ENCODE measurements at places on chromosomes 11 and 22.
A peak's percentile ranks its signal among the peaks of the same experiment; 100 is the strongest.

GRCh38 chr11:122816761-122817520 is 21.4 kb upstream of the CRTAM start:
- no peak for DNase-seq

DNA sequence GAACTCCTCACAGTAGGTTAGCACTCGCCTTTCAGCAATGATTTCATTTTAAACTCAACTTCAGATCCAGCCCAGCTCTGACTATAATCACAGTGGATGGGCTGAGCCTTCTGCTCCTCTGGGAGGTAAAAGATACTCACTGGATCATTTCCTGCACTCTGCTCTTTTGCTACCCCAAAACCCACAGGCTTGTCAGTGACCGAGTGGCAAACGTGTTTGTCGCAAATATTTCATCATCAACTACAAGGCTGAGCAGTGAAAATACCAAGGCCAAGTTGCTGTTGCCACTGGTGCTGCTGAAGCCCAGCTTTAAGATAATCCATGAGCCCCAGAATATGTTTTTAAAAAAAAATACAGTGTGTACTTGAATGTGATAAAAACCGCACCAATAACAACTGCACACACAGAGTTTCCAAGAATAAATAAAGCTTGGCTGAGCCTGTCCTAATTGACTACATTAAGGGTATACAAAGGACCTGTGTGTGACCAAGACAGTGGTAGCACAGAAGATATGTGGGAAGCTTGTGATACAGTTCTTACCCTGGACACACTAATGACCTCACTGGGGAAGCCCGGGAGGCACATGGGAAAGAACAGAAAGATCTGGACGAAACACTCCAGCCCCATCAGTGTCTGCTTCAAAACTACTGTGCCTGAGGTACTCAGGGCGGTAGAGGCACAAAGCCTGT is 41.3 kb downstream of the ABTB2 start:
- DNase-seq: no peak

DNA sequence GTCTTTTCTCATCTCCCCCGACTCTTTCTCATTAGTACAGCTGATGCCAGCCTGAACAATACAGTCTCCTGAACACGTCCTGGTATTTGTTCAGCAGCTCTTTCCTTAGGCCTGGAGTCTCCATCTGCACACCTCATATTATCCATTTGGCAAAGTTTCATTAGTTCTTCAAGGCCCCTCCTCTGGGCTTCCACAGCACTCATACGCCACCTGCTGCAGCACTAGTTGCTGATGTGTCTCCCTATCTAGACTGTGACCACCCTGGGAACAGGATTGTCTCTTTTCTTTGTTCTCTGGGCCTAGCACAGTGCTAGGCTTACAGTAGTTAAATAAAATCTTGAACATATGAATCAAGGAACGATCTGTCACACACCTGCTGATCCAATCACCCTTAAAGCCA is 17.2 kb downstream of the DCHS1 start:
- no peak for DNase-seq

DNA sequence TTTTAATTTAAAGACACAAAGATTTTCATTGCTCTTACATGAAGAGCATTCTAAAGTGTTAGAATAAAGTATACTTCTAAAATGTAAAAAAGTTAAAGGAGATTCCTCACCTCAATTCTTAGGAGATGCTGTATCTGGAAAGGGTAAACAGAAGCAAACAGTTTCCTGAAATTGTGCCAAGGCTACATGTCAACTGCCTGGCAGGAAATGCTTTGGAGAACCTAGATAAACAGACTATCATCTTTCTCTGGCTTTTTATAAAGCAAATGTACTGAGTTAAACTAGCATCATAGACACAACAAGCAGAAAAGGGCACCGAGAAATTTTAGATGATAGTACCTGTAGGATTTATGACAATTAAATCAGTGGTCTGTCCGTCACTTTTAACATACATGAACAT is 24.7 kb upstream of the AKIP1 start:
- DNase-seq: no peak

GRCh38 chr11:94025690-94026394 is 4.7 kb downstream of the HEPHL1 start:
- no peak for DNase-seq

GRCh38 chr22:25656724-25657123 is 85.3 kb upstream of the MYO18B start:
- no peak for DNase-seq

GRCh38 chr11:119248750-119249670 is 42.9 kb downstream of the CBL start:
- no peak for DNase-seq

DNA sequence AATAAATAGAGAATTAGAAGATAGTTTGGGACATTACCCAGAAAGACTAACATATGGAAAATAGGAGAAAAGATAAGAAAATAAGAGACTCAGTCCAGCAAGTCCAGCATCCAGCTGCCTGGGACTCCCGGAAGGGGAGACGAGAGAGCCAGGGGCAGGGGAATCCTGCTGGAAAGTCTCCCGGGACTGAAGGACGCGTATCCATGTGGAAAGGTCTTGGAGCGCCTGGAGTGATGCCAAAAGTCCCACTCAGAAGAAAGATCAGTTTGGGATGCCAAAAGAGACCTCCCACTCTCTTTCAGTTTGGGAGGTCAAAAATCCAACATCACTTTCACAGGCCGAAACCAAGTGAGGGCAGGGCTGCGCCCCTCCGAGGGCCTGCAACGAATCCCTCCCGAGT is 30.7 kb downstream of the LRFN4 start:
- DNase-seq: no peak

DNA sequence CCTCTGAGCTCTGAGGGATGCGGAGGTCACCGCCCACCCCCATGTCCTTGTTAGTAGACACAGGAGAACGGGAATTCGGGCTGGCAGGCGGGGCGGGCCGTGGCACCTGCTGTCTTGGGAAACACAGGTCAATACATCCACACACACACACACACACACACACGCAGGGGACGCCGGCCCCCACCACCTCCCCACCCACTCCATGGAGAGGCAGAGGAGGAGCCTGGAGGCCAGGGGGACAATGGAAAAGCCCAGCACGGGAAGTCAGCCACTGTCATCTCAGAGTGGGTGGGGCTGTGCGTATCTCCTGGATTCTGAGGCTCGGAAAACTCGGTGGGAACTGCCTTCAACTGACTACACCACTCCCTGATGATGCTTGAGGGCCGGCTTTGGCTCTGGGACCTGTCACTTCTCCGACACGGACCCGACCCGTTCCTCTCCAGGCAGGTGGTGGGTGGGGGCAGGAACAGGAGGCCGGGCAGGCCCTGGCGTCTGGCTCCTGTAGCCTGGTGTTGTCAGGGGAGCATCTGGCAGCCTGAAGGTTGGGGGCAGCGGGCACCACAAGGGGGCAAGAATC is 18.5 kb upstream of the TMEM184B start:
- DNase-seq: no peak

- DNase-seq: peak; percentile 73
Observed at GRCh38 chr22:32920032-32920628, 118.6 kb downstream of the TIMP3 start.

- DNase-seq: peak; percentile 28
Observed at GRCh38 chr11:69387409-69387885, 93.5 kb downstream of the MYEOV start.

- no peak for DNase-seq
Observed at GRCh38 chr22:48090332-48090672, 1327.9 kb downstream of the TBC1D22A start.

DNA sequence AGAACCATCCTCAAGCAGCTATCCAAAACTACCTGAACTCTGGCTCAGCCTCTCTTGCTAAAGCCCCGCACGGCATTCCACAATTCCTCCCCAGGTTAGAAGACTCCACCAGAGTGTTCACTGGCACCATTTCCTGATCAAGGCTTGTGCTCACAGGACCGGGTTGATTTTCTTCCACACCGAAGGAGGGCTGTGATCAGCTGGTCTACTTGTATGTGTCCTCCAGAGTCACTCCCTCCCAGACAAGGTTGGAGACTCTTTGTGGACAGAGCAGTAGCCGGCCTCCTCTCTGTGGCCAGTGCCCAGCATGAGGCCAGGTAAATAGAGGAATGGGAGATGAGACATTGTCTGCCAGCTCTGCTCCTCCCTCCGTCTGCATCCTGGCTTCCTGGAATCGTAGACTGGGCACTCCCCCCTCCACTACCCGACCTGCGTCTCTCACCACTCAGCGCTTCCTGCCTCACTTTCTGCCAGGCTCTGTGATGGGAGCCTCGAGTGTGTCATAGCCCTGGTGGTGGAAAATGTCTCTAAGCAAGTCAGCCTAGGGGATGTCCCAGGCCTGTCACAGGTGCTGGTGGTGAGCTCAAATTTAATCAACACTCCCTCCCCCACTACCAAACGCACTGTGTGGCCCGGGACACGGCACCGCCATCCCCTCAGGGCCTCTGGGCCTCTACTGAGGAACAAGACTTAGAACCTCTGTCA is 12.5 kb upstream of the TMPRSS6 start:
- no peak for DNase-seq

DNA sequence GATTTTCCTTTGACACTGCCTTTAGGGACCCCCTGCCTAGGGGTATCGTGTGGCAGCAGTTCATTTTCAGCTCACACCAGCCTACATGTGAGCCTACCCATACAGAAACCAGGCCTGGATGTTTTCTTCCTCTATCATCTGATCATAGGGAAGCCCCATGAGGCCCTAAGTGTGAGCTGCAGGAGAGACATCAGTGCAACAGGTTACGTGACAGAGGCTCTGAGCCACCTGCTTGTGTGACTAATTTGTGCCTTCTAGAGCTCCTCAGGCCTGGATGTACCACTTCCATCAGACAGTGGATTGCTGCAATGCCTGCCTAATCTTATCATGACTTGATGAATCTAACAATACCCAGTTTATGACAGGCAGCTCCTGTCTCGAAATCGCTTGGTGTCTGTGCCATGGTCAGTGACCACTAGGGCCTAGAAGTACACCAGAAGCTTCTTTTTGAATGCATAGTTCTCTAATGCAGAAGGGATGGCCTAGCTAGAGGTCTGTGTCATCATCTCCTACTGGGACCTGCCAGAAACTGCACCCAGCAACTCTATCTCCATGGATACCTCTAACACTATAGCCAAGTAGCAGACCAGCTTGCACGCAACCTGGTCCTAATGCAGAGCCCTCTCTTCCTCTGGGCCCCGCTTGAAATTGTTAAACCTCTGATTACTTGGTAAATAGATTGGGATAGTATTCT is 109.7 kb upstream of the CLPB start:
- no peak for DNase-seq

DNA sequence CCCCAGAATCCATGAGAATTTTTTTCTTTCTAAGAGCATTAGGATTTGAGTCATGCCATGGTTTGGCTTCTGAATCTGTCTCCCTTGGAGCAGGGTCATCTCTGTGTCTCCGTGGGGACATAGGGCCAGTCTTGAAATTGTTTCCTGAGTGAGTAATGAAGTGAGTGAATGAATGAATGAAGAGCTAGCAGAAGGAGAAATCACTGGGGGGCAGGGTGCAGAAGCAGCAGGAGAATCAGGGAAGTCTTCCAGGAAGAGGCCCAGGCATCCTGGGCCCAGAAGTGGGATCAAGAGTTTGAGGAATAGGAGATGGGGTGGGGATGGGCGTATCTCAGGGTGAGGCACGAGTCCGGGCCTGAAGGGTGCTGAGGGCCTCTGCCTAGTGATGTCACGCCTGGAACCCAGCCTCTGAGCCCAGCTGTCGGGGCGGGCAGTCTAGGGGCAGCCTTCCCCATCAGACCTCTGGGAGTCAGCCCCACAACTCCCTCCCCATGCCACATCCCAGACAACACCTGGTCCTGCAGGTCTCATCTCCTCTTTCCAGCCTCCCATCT is 12.5 kb upstream of the MGAT3 start:
- DNase-seq: no peak

- DNase-seq: peak; percentile 85
Observed at GRCh38 chr11:44861849-44862557, 88.7 kb downstream of the TP53I11 start.

DNA sequence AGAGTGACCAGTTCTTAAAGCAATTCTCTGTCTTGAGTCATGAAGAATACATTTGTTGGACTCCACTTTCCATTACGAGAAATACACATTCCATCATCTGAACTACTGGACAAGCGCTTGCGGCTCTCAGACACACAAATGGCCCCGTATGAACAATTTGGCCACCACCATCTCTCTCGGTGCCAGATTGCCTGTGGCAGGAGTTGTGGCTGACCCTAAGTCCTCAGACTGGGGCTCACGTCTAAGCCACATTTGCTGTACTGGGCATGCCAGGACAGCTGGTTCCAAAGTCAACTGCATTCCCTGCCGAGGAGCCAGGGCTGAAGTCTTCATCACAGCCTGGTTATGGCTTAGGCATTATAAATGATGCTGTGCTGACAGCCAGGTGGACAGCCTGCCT is 227.5 kb downstream of the MIAT start:
- DNase-seq: peak; percentile 90

- DNase-seq: no peak
Observed at GRCh38 chr22:47690586-47690985, 928.1 kb downstream of the TBC1D22A start.

DNA sequence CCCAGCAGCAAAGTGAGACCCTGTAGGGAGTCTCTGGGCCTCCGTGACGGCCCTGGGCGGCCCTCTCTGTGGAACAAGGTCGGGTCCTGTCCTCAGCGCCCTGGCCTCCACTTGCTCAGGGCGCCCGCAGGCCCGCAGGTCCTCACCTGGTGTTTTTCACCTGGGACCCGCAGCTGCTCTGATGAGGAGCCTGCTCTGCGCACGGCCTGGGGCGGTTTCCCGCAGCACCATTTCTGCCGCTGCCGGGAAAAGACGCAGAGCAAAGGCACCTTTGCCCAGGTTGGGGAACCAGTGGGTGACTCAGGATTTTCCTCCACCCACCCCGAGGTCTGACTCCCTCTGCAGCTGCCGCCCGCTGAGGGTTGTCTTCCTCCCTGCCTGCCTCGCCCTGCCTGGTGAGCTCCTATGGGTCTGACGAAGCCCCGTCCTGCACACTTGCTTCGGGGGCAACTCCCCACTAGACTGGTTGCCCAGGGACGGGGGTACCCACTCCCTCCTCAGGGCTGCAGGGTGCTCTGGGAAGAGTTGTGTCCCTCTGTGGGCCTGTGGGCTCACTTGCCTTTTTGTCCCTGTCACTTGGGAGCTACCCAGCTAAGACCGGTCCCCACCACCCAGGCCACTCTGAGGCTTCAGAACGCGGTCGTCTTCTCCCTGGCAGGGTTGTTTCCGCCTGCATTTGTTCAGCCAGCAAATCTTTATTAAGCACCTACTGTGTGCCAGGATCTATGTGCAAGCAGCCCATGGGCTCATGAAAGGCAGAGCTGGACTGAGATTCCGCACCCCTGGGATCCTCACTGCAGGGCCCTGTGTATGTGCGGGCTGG is 89.5 kb downstream of the KCNQ1 start:
- peak; percentile 76 for DNase-seq

GRCh38 chr11:110098645-110099044 is 5.5 kb downstream of the ZC3H12C start:
- DNase-seq: no peak

DNA sequence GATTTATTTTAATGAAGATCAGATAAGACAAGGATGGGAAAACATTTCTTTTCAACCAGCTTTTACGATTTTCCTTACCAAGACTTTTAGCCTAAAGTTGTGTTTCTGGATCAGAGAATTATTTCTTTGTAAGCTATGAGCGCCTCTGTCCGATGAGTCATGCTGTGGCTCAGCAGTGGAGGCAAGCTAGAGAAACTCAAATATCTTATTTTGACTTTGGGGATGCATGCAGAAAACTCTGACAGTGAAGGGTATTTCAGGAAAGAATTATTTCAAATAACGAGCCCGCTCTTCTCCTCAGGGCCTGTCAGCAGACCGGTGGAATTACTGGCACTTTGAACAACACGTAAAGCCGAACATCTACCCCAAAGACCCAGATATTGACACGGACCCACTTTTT is 77.9 kb upstream of the OR5AK2 start:
- DNase-seq: no peak
